Inflammatory macrophage treated with lipopolysaccharide for 4 hours (primary cell): ENCODE measurements at places on chromosomes 2 and 18.

GRCh38 chr2:212477571-212477970 lies 61.0 kb downstream of the ERBB4 start:
- DNase-seq = no peak

GRCh38 chr2:144084114-144084661 lies 435.7 kb downstream of the ZEB2 start:
- no peak for DNase-seq

GRCh38 chr18:56501896-56502295 lies 136.5 kb downstream of the TXNL1 start:
- no peak for DNase-seq

DNA sequence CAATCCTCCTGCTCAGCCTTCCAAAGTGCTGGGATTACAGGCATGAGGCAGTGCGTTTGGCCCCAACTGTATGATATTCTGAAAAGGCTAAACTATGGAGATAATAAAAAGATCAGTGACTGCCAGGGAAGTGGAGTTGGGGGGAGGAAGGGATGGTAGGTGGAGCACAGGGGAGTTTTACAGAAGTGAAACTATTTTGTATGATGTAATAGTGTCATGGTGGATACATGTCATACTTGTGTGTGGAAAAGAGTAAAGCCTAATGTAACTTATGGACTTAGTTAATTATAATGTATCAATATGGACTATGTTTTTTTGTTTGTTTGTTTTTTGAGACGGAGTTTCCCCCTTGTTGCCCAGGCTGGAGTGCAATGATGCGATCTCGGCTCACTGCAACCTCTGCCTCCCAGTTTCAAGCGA lies 2.9 kb upstream of the GGCX start:
- DNase-seq = peak; percentile 89

DNA sequence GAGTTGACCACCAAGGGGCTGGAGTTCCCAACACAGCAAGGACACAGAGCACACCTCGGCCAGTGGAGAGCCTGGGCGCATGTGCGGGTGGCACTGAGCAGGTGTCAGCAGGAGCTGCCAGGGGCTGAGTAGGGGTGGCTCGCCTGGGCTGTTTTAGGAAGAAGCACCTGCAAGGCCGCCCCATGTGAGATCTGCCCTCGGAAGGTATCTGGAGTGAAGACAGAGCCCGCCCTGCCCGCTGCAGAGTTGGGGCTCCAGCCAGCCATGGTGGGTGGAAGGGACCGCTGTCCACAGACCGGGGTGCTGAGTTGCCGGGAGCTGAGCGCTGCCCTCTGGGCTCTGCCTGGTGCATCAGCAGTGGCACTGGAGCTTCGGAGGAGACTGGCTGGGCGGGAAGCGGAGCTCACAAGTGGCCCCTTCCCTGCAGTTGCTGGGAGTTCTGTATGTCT lies 35.2 kb downstream of the MTERF4 start:
- no peak for DNase-seq

DNA sequence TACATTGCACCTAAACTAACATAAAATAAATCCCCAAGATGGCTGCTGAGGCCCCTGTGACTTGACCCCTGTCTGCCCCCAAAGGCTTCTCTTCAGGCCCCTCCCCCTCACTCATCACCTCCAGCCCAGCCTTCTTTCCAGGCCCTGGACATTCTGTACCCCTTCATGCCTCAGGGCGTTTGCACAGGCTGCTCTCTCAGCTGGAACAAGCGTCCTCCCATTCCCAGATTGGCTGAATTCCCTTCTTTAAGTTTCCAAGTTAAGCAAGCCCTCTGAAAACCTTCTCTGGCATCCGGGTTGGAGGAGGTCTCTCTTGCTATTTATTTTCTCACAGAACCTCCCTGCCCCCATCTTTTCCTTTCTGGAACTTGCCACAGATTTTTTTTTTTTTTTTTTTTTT lies 165.2 kb upstream of the BCL2L11 start:
- no peak for DNase-seq

DNA sequence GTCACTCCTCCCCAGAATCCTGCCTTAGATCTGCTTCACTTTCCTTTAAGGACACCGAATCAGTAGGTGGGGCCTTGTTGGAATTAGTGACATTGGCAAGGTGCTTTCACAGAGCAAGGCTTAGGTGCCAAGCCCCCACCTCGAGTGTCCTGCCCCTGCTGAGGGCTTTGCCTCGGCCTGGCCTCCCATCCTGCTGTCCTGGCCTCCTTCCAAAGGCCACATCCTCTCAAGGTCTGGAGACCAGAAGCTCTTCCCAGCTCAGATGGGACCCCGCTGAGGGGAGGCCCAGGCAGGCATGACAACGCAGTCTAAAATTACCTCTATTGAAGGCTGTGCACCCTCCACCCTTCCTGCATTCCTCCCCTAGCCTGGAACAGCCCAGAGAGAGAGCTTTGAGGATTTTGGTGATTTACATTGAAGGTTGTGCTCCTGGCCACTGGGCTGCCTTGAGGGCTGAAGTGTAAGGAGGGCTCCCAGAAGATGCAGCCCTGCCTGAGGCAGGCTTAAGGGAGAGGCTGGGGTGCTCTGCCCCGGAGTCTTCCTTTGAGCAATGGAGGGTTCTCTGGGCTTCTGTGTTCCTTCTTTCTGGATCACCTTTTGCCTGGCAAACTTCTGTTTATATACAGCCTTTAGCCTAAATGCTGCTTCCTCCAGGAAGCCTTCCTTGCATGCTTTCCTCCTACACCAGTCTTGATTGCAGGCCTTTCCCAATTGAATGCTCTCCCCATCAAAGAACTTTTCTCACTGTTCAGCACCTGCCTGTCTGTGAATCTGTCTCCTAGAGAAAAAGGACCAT lies 154.4 kb downstream of the DDX1 start:
- no peak for DNase-seq

DNA sequence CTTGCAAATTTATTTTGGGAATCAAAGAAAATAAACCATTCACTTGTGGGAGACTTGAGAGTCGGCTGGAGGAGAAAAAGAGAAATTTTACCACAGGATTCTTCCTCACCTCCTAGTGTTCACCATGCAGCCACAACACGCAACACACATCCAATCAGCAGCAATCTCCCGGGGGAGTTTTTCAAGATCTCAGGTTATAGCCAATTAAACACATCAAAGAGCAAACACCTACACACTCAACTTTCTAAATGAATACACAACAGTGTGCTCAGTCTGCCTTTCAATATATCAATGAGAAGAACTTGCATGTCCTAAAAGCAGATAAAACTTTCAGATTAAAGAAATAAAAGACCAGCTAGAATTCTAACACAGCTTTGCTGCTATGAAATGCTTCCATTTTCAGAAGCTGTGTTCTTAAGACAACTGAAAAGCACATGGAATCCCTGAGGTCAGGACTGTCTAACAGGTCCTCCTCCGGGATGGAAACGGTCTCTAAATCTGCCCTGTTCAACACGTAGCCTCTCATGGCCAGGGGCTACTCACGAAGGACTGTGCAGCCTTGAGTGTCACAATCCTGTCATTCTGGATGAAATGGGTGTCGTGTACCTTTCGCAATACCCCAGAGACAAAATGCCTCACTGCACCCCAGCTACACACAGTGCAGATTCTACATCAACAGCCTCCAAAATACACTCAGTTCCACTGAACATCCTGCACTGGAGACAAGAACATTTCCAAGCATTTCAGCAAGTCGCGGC lies 84.2 kb downstream of the ZNF516 start:
- DNase-seq = peak; percentile 14

- no peak for DNase-seq
Measured at GRCh38 chr2:25788457-25788856, 89.8 kb downstream of the ASXL2 start.

GRCh38 chr2:239778042-239778851 lies 246.9 kb downstream of the NDUFA10 start:
- DNase-seq = no peak

GRCh38 chr2:30820381-30821055 lies 13.3 kb upstream of the CAPN13 start:
- DNase-seq = no peak

DNA sequence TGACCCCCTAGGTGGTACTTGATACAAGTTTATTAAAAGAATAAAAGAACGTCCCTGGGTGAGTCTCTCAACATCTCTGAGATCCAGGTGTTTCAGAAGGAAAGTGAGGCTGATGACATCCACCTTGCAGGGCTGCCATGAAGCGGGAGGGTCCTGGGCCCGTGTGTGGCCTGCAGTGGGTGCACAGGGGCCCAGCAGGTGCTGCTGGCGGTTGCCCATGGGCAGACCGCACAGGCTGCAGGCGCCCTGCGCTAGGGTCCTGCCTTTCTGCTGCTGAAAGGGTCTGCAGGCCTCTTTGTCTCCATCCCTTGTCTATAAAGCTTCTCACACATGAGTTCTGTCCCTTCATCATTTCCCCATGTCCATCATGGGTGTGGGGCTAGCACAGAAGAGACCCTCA lies 247.0 kb downstream of the TFCP2L1 start:
- no peak for DNase-seq

DNA sequence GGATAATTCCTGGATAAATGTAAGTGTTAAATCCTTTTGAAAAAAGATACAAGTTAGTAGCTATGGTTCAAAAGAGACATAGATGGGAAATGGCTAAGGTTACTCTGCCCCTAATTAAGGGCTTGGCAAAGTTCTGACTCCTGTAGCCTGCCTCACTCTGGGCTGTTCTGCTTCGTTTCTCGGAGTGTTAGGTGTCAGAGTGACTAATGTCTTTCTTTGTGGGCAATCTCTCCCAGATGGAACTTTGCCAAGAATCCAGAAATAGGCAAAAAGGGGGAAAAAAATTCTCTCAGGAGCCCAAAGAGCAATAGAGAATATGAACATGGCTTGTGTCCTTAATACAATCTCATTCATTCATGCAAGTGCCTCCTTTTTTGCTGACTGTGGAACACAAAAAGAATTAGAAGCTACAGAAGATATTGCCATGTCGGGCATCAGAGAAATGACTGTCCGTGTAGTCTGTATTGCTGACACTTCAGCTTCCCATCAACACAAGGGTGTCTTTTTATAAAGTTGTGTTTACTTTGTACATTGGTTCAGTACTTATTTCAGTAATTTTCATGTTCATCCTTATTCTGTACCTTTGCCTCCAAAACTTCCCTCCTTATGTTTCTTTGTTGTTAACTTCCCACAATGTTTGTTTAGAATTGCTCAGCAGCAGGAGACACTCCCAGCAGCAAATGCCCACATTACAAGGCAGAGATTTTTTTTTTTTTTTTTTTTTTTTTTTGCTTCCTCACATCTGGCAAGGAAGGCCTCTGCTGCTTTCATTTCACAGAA lies 134.0 kb downstream of the FTCDNL1 start:
- peak; percentile 7 for DNase-seq

DNA sequence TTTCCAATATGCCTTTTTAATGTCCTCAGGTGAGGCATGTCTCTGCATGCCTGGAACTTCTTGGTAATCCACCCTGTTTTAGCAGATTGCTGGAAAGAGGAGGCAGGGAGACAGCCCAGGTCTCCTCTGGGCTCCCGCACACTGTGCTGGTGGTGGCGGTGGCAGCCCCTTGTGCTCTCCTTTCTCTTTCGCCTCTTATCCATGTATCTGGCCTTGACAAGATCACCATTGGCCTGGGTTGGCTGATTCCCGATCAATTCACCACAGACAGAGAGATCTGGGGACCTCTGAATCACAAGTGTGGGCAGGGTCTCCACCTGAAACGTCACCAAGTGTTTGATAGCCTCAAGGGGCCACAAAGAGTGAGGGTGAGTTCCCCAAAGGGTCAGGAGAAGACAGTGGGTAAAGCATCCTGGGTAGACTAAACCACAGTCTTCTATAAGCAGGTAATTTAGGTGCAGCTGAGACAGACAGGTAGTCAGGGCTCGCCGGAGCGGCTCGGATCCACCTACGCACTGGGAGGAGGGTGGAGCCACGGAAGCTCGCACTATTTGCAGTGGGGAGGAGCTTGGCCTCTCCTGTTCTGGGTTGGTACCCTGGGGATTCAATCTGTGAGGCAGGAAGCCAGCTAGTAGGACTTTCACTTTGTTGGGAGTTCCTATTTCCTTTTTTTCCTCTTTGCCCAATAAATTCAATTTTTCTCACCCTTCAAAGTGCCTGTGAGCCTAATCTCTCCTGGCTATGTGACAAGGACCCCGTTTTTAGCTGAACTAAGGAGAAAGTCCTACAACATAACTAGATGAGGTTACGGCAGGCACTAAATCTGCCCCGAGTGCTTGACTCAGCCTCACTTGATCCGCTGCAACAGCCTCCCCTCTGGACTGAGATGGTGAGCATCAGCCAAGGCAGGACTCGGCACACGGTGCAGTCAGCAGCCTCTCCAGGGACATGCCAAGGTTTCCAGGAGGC lies 57.6 kb downstream of the SLC4A3 start:
- peak; percentile 2 for DNase-seq

GRCh38 chr2:120820263-120820952 lies 84.7 kb downstream of the GLI2 start:
- no peak for DNase-seq

DNA sequence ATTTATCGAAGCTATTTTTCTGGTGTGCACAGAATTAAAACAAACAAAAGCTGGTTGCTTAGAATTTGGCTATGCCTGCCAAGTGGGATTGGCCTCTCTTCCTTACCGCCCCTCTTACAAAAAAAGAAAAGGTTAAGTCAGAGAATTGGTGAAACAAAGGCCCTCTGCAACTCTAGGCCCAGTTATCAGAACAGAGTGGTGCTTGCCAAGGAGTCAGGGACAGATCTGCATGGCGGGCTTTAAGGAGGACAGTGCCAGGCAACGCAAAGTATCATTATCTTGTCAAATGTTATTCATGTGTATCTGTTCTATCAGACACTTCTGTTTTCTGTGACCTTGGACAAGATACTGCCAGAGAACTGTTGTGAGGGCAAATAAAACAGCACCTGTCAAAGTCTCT lies 78.3 kb downstream of the TGIF1 start:
- no peak for DNase-seq
